Naive B cell (primary cell): ENCODE measurements at places on chromosomes 6 and 20. TPM values are rescaled to one million over a fixed set of nuclear protein-coding genes. Genes with fewer than 3 reads are reported as not detected.
A peak's percentile ranks its signal among the peaks of the same experiment; 100 is the strongest.

- H3K4me1 ChIP-seq, result peaks cover 4% of the 10 kb centered on the region
- no peak overlapping the region for H3K4me3 ChIP-seq
- H3K27me3 ChIP-seq, result no peaks in the 10 kb centered on the region
- H3K27ac ChIP-seq, result no peak overlapping the region
- H3K36me3 ChIP-seq, result no peaks in the 10 kb centered on the region
These were observed 52.4 kb upstream of the ERVFRD-1 start for GRCh38 chr6:11163932-11164331.

Gene GRM1
- polyA plus RNA-seq, result not detected

DNA sequence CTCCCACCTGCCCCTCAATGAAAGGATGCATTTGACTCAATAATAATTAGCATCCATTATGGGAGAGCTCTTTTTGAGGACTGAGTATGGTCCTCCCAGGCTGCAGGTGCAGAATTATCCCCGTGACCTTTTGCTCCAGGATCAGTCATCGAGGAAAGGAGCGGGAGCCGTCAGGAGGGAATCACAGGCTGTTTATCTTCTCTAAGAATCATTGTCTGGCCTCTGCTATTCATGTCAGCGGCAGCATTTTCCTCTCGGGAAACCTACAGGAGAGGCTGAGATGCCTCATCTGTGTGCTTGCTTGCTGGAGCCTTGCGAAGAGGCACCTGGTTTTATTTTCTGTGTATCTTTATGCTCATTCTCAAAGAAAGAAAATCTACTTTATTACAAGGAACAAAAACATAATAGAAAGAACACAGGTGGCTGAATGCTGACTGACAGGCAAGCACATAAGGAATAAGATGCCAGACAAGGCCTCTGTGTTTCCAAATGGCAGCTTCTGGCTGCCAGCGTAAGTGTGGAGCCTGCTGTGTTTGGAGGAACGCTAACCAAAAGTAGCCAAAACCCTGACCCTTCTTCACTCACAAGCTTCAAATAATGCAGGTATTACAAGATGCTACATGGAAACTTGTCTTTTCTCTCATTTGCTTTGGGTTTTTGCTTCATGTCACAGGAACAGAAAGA is 539.1 kb upstream of the MARCKS start:
- no peaks in the 10 kb centered on the region for H3K27me3 ChIP-seq
- DNase-seq, result no peak
- H3K4me1 ChIP-seq, result peaks cover 1% of the 10 kb centered on the region
- no peaks in the 10 kb centered on the region for H3K36me3 ChIP-seq

GRCh38 chr6:119602215-119603178 is 252.9 kb upstream of the MAN1A1 start:
- no peak overlapping the region for H3K27ac ChIP-seq
- no peaks in the 10 kb centered on the region for H3K36me3 ChIP-seq
- no peak overlapping the region for H3K4me3 ChIP-seq
- no peak for DNase-seq
- no peaks in the 10 kb centered on the region for H3K27me3 ChIP-seq

GRCh38 chr6:7060769-7061516 is 46.8 kb upstream of the RREB1 start:
- H3K4me1 ChIP-seq, result peaks cover 7% of the 10 kb centered on the region
- DNase-seq, result no peak
- H3K27ac ChIP-seq, result no peak overlapping the region
- H3K4me3 ChIP-seq, result no peak overlapping the region
- no peaks in the 10 kb centered on the region for H3K27me3 ChIP-seq
- no peaks in the 10 kb centered on the region for H3K36me3 ChIP-seq

Gene DEFB129
- polyA plus RNA-seq, result not detected

Gene CALHM4
- not detected for polyA plus RNA-seq

DNA sequence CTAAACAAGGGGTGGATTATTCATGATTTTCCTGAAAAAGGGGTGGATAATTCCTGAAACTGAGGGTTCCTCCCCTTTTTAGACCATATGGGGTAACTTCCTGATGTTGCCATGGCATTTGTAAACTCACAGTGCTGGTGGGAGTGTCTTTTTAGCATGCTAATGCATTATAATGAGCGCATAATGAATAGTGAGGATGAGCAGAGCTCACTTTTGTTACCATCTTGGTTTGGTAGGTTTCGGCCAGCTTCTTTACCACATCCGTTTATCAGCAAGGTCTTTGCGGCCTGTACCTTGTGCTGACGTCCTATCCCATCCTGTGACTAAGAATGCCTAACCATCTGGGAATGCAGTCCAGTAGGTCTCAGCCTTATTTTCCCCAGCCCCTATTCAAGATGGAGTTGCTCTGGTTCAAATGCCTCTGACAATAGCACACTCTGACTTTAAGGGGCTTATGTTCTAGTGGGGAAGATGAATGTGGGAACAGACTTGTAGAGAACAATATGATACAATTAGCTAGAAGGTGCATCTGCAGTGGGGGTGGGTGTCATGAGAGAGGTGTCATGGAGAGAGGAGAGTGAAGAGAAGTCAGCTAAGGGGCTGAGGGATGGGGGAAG is 4.2 kb upstream of the GPR31 start:
- no peak overlapping the region for H3K4me3 ChIP-seq
- H3K4me1 ChIP-seq, result peaks cover 13% of the 10 kb centered on the region
- no peaks in the 10 kb centered on the region for H3K27me3 ChIP-seq
- DNase-seq, result no peak

DNA sequence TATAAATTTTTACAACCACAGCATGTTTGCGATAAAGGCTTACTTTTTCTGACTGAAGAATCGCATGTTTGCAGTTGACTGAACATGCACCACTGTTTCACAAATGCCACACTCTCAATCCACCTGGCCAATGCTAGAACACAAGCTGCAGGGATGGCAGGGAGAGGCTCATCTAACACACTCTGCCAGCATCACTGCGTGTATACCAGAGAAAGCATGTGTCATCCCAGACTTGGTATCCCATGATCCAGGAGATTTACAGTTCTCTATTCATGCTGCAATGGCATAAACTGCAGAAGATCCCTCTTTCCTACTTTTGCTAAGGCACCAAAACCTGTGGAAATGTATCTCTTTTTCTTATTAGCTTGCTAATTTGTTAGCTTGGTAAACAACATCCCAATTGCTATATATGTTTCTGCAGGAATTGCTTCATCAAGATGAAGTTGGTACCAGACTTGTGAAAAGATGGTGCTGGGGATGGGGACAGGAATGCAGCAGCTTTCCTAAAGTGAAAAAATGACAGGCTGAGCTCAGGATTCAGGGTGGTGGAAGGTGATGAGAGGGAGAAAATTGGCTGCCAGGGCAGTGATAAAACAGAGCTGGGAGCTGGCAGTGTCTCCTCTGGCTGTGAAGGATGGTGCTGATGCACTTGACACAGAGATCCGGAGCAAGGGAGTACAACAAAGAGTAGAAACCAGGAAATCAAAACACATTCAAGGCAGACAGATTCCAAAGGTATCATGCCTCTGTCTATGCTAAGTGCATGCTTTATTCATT is 186.9 kb downstream of the HIVEP2 start:
- DNase-seq, result no peak
- peak overlapping the region; percentile 53 for H3K27ac ChIP-seq
- no peaks in the 10 kb centered on the region for H3K27me3 ChIP-seq
- H3K36me3 ChIP-seq, result peaks cover 57% of the 10 kb centered on the region
- peaks cover 29% of the 10 kb centered on the region for H3K4me1 ChIP-seq

DNA sequence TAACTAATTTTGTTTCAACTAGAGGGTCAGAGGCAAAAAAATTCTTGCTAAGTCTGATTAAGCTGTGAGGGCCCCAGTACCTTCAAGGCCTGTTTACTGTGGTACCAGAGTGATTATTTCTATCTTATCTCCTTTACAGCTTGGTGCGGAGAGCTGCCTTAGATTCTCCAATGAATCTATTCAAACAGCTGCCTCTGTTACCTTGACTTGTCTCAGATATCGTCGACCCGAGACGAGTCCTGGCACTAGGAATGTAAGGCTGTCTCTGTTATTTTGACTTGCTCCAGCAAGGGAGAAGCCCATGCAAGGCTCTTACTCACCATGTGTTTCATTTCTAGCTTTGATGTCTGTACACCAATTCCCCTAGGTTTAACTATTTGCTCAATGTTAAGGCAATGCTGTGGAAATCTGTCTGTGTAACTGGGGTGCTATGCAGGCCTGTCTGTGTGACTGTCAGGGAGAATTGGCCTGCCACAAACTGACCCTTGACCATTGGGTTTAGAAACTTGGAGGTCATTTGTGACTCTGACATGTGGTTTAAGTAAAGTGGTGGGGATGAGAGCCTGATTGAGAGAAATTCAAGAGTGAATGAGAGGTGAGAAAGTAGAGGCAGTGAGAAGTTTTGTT is 10.4 kb upstream of the FKBPL start:
- H3K4me3 ChIP-seq, result no peak overlapping the region
- H3K4me1 ChIP-seq, result no peaks in the 10 kb centered on the region
- DNase-seq, result no peak
- H3K27ac ChIP-seq, result no peak overlapping the region
- peaks cover 14% of the 10 kb centered on the region for H3K27me3 ChIP-seq
- no peaks in the 10 kb centered on the region for H3K36me3 ChIP-seq

DNA sequence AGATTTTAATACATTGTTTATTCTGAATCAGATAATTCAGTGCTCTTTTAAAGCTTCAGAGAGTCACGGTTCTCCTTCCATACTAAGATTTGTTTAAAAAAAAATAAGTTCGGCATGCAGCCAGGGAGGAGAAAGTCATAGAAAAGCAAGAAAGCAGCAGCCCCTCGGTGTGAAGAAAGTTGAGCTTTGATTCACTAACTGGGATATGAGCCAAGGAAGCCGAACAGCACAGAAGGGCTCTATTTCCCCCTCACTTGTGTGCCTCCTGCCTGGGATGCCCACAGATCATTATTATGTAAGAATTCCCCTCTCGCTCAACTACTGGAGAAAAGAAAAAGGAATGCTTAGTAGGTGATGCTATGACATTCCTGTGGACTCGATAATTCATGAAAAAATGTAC is 69.3 kb upstream of the SYNJ2 start:
- DNase-seq, result no peak
- H3K4me1 ChIP-seq, result peaks cover 32% of the 10 kb centered on the region
- peaks cover 35% of the 10 kb centered on the region for H3K36me3 ChIP-seq
- no peaks in the 10 kb centered on the region for H3K27me3 ChIP-seq

- no peak overlapping the region for H3K4me3 ChIP-seq
- H3K36me3 ChIP-seq, result no peaks in the 10 kb centered on the region
- H3K27ac ChIP-seq, result no peak overlapping the region
These were observed 63.3 kb downstream of the DAAM2 start for GRCh38 chr6:39855356-39855995.

- H3K27me3 ChIP-seq, result peaks cover 13% of the 10 kb centered on the region
- no peaks in the 10 kb centered on the region for H3K4me1 ChIP-seq
- H3K4me3 ChIP-seq, result no peak overlapping the region
- peak; percentile 11 for DNase-seq
- H3K36me3 ChIP-seq, result no peaks in the 10 kb centered on the region
- H3K27ac ChIP-seq, result no peak overlapping the region
These were observed 99.4 kb downstream of the BFSP1 start for GRCh38 chr20:17431621-17432364.

DNA sequence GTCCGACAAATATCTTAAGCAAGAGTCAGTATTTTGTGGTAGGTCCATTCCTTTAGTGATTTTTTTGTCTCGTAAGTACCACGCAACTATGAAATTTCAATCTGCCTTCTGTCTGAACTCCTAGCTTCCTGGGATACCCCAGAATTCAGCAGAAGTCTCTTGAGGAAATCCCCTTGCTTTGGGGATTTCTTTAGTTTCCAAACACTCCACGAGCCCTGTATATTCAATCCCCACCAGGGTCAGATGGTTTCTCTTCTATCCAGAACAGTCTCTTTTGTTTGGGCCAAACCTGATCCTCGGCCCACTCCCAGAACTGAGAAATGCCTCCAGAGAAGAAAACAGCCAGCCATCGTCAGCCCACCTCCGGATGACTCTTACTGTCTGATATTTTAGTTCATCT is 113.0 kb downstream of the CHD6 start:
- peaks cover 4% of the 10 kb centered on the region for H3K4me1 ChIP-seq
- no peak overlapping the region for H3K4me3 ChIP-seq
- DNase-seq, result no peak
- no peak overlapping the region for H3K27ac ChIP-seq
- no peaks in the 10 kb centered on the region for H3K27me3 ChIP-seq

DNA sequence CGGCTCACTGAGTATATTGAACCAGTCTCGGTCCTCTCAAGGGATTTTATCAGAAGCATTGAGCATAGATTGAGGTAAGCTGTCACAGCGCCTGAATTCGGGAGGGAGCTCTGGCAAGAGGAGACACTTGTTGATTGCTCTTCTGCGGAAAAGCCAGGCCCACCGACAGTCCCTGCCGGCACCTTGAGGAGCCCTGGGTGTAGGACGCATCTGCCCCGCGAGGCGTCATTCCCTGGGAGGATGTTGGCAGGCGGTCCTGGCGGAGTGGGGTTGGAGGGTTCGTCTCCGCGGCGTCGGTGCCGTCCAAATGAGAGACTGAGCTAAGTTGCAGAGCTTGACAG is 843 bp downstream of the FBXO9 start:
- H3K27me3 ChIP-seq, result no peaks in the 10 kb centered on the region
- no peaks in the 10 kb centered on the region for H3K36me3 ChIP-seq
- peak overlapping the region; percentile 69 for H3K27ac ChIP-seq
- peak overlapping the region; percentile 99 for H3K4me3 ChIP-seq
- peak; percentile 9 for DNase-seq

- DNase-seq, result no peak
- no peaks in the 10 kb centered on the region for H3K36me3 ChIP-seq
- peaks cover 43% of the 10 kb centered on the region for H3K4me1 ChIP-seq
- H3K27me3 ChIP-seq, result no peaks in the 10 kb centered on the region
These were observed 10.0 kb downstream of the TRAM2 start for GRCh38 chr6:52566853-52567279.

DNA sequence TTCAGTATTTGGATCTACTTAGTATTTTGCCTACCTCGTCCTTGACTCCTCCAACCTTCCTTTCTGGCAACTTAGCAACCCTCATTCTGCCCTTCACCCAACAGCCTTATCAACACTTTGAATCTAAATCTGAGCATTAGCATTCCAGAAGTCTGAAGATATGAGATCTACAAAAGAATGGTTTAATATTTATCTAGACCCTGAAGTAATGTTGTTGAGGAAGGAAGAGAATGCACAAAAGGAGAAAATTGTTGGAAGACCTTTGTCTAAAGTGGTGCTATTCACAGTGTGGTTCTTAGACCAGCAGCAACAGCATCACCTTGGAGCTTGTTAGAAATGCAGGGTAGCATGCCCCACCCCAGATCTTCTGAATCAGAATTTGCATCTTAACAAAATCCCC is 198.2 kb upstream of the PLCB4 start:
- H3K4me3 ChIP-seq, result no peak overlapping the region
- H3K27ac ChIP-seq, result no peak overlapping the region
- no peaks in the 10 kb centered on the region for H3K4me1 ChIP-seq
- no peaks in the 10 kb centered on the region for H3K27me3 ChIP-seq
- DNase-seq, result no peak

GRCh38 chr6:4489538-4489937 is 286.7 kb upstream of the CDYL start:
- DNase-seq, result no peak
- peaks cover 43% of the 10 kb centered on the region for H3K36me3 ChIP-seq
- peaks cover 24% of the 10 kb centered on the region for H3K27me3 ChIP-seq
- no peak overlapping the region for H3K4me3 ChIP-seq
- H3K27ac ChIP-seq, result no peak overlapping the region

- H3K4me3 ChIP-seq, result no peak overlapping the region
- peaks cover 6% of the 10 kb centered on the region for H3K27me3 ChIP-seq
- H3K27ac ChIP-seq, result no peak overlapping the region
- no peaks in the 10 kb centered on the region for H3K36me3 ChIP-seq
- no peak for DNase-seq
- peaks cover 7% of the 10 kb centered on the region for H3K4me1 ChIP-seq
These were observed 7.6 kb downstream of the NKAIN4 start for GRCh38 chr20:63246490-63247288.

Gene TCF21
- not detected for polyA plus RNA-seq

Gene CCN6
- polyA plus RNA-seq, result not detected

- H3K36me3 ChIP-seq, result no peaks in the 10 kb centered on the region
- no peak for DNase-seq
- no peak overlapping the region for H3K27ac ChIP-seq
- no peaks in the 10 kb centered on the region for H3K27me3 ChIP-seq
- peaks cover 56% of the 10 kb centered on the region for H3K4me1 ChIP-seq
These were observed 26.2 kb downstream of the TULP4 start for GRCh38 chr6:158338311-158339112.
